MG63 (cell line): ENCODE measurements at places on chromosomes 13 and 19. TPM values are rescaled to one million over a fixed set of nuclear protein-coding genes. Genes with fewer than 3 reads are reported as not detected.

- DNase-seq = no peak
Observed at GRCh38 chr13:81639984-81640582, 1299.2 kb upstream of the SPRY2 start.

- DNase-seq = no peak
Observed at GRCh38 chr13:24263632-24264031, 45.7 kb upstream of the C1QTNF9 start.

- DNase-seq = no peak
Observed at GRCh38 chr19:9076901-9077300, 10.0 kb upstream of the OR1M1 start.

TPTE2 gene
- total RNA-seq = not detected in 2 replicates

GRCh38 chr13:106986033-106986484 is 418.1 kb upstream of the ARGLU1 start:
- DNase-seq = no peak

- DNase-seq = no peak
Observed at GRCh38 chr13:37966266-37966665, 96.7 kb upstream of the TRPC4 start.

GRCh38 chr19:31979362-31979761 is 366.0 kb upstream of the ZNF507 start:
- DNase-seq = no peak

GRCh38 chr13:30156270-30156669 is 151.1 kb downstream of the KATNAL1 start:
- no peak for DNase-seq

CYP4F2 gene
- not detected in 2 replicates for total RNA-seq

GRCh38 chr13:48866249-48866648 is 109.5 kb upstream of the FNDC3A start:
- no peak for DNase-seq

GRCh38 chr13:29908416-29909080 is 58.1 kb upstream of the UBL3 start:
- peak; percentile 84 for DNase-seq

GRCh38 chr19:18397242-18398202 is at the start of gene LRRC25:
LRRC25 (minus strand) TSS chr19:18397622; CDS start chr19:18396963, 659 bp downstream.
- DNase-seq = no peak

GRCh38 chr13:97223711-97224541 is 1.8 kb downstream of the MBNL2 start:
- DNase-seq = peak; percentile 73

- no peak for DNase-seq
Observed at GRCh38 chr19:54257116-54257480, at the start of gene LILRB5. LILRB5 (minus strand) TSS chr19:54257273; CDS start chr19:54257193, 80 bp downstream.

DNA sequence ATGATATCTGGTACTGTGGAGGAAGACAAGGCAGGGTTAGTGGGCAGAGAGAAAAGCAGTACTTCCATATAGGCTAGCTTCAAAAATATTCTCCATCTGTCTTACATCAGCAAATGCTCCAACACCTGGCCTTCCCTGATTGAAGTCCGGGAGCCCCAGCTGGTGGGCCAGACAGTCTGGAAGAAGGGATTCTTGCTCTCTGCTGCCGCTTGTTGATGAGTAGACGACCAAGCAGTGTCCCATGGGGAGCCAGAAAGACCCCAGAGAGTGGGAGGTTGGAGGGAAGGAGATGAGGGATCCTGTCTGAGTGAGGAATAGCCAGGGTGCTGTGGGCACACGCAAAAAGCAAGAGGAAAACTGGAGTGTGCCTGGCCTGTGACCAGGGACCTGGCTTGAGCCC is 95.1 kb downstream of the ATP8A2 start:
- DNase-seq = no peak

DNA sequence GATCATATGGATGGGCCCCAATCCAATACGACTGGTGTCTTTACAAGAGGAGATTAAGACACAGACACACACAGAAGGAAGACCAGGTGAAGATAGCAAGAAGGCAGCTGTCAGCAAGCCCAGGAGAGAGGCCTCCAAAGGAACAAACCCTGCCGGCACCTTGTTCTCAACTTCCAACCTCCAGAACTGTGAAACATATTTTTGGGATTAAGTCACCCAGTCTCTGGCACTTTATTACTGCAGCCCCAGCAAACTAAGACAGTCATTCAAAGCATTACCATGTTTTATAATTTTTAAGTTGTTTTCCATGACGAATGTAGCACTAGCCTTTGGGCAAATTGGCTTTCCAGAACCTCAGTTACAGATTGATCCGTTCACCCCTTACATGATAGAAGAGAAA is 11.3 kb downstream of the STARD13 start:
- no peak for DNase-seq

GRCh38 chr13:73194310-73194709 is 135.5 kb downstream of the KLF5 start:
- no peak for DNase-seq

DNA sequence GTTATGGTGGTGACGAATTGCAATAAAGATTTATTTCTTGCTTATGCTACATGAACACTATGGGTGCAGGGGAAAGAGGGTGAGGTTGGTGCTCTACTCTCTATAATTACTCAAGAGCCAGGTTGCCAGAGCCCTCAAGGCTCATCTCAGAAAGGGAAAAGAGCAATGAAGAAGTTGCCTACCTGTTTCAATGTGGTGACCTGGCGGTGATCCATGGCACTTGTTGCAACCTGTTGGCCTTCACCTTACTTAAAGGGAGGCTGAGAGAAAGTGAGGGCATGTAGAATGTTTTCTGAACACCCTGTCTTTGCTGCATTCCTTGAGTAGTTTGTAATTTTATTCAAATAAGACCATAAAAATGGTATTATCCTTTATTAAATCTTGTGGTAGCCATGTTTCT is 394.4 kb downstream of the GPC6 start:
- no peak for DNase-seq

ANO8 gene
- total RNA-seq = 1.4 and 3.6 TPM in 2 replicates

GRCh38 chr13:42751693-42752092 is 29.7 kb upstream of the FAM216B start:
- no peak for DNase-seq

DNA sequence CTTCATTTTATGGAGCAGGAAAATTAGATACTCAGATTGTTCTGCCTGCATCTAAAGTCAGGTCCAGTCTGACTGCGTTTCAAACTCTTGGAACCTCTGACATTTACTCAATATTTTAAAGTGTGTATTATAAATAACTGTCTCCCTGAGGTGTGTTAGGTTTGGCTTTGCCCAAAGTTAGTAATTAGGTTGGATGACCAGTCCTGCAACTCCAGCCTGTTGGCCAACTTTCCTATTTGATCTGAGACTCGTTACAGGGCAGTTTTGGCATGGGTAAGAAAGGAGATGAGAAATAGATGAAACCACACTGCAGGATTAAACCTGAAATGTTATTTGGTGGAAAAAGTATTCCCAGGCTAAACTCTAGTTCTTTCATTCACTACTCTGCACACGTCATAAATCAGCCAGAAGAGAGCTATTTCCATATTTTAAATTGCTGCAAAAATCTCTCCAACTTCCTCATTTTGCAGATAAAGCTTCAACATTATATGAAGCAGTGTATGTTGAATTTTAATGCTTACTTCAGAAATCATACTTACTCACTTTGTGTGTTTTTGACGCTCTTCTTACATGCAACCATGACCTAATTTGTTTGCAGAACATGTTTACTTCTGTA is 357.1 kb downstream of the DCT start:
- DNase-seq = no peak

PTGER1 gene
- not detected in 2 replicates for total RNA-seq

LRRC25 gene
- not detected in 2 replicates for total RNA-seq

DNA sequence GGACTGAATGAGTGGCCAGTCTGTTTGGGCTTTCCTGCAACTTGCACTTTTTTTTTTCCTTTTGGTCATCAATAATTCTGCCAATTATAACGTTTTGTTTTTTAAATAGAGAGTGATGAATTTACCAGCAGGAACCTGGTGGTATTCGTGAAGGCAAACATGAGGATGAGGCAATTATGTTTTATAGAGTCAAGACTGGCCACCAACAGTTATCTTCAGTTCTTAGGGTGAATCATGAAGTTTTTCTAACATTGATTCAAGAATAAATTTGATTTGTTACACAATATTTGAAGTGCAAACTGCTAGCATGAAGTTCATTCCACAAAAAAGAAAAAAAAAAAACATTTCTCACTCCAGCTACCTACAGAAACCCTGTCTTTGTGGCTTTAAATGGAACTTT is 244.5 kb downstream of the SPRY2 start:
- no peak for DNase-seq

DNA sequence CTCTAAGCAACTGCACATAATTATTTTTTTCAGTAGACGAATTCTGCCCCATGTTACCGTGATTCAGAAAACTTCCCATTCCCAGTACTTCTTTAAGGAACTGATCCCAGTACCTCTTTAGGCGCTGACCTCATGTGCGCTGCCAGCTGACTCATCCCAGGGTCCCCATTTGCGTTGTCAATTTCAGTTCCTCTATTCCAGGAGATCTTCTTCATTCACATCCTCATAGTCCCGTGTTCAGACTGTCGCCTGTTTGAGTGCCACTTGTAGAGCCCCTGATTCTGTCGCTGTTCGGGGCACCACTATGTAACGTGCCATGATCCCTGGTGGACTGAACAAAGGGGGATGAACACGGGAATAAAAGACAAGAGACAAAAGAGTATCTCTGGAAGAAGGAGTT is 16.4 kb downstream of the FPR3 start:
- no peak for DNase-seq

DNA sequence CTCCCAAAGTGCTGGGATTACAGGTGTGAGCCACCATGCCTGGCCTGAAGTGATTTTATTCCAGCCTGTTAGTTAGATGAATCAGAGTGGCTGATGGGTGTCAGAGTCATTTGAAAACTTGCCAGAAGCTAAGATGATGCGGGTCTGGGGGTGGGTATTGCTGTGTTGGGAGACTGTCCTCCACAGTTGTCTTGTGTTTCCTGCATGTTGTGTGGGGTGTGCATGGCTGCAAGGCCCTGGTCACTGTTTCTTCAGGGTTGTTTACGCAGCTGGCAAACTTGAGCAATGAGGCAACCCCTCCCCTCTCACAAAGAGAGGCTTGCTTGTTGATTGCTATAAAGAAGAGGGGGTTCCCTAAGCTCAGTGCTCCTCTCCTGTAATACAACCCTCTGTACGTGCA is 71.8 kb downstream of the TRPM4 start:
- DNase-seq = no peak

EPS8L1 gene
- 1.1 TPM in 1 of 2 replicates, not detected in the other for total RNA-seq

DNA sequence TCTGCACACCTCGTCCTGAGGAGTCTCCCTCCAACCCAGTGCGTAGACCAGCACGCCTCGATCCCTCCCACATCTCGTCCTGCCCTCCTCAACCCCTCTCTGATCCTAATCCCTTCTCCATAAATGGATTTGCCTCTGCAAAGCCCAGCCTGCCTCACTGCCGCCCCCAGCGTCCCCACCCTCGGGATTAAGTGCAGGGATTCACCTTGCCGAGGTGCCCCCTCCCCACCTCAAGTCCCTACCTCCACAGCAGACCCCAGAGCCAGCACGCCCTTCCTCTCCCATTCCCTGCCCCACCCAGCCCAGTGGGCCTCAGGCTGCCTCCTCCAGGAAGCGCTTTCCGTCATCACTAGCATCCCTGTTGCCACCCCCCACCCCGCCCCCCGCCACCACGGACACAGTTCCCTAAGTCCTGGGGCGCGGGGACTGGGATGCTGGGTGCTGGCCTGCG is 4.0 kb downstream of the KLF16 start:
- DNase-seq = no peak

RNF225 gene
- total RNA-seq = 6.6 TPM in 1 of 2 replicates, not detected in the other

GRCh38 chr13:31956980-31957644 is 74.5 kb upstream of the FRY start:
- DNase-seq = no peak

DNA sequence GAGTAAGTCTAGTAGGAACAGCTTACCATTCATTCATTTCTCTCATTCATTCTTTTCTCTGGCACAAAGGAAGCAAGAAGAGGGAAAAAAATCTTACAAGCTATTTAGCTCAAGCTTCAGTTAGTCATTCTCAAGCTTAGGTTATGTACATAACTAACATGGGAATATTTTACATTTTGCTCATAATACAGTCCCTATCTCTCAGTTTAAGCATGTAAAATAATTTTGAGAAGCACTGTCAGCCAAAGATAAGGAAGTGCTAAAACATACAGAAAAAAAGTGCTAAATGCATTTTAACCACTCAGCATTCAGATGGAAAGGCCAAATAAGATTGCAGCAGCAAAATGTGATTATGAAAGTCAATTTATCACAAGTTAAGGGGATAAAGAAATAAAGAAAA is 7.9 kb downstream of the RBM26 start:
- no peak for DNase-seq

RDH13 gene
- 17.9 and 23.8 TPM in 2 replicates for total RNA-seq
